ENCODE measurements at places on chromosomes 12 and 14.

DNA sequence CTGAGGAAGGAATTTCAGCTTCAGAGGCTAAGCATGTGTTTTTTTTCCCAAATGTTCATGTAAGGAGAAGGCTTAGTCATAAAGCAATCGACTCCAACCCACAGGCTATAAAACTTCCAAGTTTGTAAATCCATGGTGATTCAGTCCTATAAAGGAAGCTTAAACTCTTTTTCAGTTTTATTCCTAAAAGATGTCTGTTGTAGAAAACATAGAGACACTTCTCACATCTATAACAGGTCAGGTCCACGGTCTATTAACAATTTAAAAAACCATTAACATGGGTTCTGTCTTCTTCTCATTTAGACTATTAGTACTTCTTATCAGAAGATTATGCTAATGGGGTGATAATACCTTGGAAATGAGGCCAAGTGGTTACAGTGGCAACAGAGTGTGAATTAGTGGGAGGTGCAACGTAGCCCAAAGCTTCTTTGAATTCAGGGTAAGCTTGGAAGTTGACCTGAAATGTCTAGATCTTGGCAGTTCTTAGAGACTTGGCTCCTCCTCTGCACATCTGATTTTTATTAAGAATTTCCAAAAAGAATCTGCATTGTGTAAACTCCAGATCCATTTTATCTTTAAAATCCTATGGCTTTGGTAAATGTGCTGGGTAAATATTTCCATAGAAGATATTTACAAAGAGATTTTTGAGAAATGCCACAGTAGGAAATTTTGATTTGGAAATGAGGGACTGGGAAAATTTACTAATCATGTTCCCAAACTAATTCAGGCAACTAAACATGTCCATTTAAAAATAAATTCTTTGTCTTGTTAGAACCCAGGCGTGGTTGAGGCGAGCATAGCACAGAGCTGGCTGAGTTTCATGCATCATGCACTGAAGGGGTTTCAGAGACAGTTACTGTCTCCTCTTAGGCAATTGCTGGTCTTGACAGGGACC, 86.4 kb downstream of the EML1 start:
- no peak for DNase-seq

DNA sequence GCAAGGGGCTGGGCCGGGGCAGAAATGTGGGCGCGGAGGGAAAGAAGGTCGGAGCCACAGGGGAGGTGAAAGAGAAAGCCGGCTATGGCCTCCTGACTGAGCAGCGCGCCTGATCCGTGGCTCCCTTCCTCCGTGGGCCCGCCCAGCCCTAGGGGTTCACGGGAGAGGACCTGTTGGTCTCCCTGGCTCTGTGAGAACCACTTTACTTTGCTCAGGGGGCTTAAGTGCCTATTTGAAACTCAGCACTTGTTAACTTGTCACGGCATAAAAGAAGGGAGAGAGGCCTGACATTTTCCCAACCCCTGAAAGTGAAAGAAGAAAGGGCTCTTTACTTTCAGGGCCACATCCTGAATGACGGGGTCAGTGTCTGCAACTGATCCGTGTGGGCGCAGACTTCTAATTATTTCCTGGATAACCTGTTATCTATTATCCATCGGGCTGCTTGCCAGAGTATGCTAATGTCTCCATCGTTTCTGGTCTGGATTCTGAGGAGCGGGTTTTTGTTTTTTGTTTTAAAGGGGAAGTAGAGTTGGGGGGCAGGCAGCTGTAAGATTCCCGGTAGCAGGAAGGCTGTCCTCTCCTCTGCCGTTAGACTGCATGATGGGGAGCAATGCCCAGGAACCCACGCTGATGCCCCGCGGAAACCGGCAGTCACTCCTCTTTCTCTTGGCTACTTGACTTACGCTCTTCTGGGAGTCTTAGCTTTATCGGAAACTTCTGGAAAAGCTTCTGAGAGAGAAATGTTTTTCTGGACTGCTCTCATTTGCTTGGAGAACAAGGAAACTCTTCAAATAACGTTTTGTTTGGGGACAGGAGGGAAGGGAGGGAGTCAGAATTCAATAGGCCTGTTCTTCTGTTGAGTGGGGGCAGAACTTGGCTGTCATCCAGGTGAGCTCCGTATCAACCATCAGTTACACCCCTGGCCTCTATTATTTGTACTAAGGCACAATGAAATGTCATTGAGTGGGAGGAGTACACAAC, 127.7 kb upstream of the MAX start:
- DNase-seq, result no peak

GRCh38 chr12:3974883-3975282, 101.7 kb upstream of the PARP11 start:
- DNase-seq, result no peak

- peak; percentile 10 for DNase-seq
These were observed 54.2 kb downstream of the RPAP3 start for GRCh38 chr12:47651368-47652254.

DNA sequence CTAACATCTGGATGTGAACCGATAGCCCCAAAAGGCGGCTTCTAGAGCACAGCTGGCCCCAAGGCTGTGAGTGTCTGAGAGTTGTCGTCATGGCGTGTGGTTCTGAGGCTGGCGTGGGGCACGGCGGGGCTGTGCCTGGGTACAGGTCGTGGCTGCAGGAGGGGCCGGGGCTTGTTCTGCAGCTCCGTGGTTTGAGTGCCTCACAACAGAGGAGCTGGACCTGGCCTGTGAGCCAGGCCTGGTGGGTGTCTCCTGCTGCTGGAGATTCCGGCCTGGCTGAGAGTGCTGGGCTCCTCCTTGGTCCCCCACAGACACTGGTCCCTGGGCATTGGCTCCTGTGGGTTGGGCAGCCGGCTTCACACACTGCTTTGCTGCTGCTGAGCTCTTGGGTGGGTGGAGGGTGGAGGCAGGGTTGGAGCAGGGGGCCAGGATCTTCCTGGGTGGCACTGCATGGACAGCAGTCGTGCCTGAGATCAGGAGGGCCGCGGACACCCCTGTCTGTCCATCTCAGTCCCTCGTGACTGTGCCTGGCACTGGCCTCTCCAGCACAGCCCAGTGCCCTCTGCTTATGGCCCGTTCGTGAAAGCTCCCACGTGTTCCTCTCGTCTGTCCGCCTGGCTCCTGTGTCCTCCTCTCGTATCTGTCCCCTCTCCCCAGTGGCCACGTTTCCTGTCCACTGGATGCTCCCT, 31.8 kb upstream of the TEX22 start:
- no peak for DNase-seq

DNA sequence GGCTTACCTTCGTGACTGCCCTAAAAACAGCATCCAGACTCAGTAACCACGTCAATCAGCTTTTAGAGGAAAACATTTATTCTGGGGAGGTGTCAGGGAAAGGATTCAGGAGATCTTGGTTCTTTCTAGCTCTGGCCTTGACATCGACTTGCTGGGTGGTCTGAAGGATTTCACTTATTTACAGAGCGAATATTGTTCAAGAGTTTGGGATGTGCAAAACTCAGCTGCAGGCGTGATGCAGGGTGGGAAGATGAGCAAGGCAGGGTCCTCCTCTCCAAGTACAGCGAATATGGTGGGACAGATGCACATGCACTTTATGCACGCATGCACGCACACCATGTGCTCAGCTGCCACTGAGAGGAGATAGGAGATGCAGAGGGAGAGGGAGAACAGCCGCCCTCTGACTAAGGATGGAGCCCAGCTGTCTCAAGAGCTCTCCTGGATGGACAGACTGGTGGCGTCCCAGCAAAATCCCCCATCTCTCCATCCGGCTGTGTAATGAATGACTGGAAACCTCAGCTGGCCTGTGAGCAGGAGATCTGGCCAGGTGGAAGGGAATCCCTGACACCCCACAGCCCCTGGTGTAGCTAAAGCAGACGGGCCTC, 24.4 kb upstream of the BDKRB1 start:
- DNase-seq, result no peak

DNA sequence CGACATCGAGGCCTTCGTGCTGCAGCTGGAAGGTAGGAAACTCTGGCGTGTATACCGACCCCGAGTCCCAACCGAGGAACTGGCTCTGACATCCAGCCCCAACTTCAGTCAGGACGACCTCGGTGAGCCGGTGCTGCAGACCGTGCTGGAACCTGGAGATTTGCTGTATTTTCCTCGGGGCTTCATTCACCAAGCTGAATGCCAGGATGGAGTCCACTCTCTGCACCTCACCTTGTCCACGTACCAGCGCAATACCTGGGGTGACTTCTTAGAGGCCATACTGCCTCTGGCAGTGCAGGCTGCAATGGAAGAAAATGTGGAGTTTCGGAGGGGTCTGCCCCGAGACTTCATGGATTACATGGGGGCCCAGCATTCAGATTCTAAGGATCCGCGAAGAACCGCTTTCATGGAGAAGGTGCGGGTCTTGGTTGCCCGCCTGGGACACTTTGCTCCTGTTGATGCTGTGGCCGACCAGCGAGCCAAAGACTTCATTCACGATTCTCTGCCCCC, 1.4 kb downstream of the RIOX1 start:
- DNase-seq, result no peak

- DNase-seq, result no peak
These were observed 5.0 kb upstream of the CCND2 start for GRCh38 chr12:4268329-4269181.

- no peak for DNase-seq
These were observed 10.7 kb downstream of the IFT81 start for GRCh38 chr12:110134691-110135411.

- DNase-seq, result no peak
These were observed 32.7 kb downstream of the DYRK2 start for GRCh38 chr12:67681105-67681778.

GRCh38 chr12:754851-755562, 2.6 kb downstream of the WNK1 start:
- DNase-seq, result no peak

DNA sequence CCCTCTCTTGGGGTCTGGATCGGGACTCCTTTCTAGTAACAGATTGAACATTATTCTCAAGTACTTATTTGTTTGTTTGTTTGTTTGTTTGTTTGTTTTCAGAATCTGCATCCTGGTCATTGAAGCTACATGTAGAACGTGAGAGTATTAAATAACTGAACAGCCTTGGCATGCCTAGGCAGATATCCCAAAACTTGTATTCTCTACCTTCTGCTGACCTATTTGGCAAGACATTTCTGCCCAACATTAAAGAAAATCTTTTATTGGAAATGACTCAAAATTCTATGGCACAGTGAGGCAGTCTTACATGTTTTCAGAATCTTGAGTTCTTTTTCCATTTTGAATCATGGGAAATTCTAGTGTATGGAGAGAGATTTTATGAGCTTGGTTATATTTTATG, 165.1 kb upstream of the CNOT2 start:
- no peak for DNase-seq

DNA sequence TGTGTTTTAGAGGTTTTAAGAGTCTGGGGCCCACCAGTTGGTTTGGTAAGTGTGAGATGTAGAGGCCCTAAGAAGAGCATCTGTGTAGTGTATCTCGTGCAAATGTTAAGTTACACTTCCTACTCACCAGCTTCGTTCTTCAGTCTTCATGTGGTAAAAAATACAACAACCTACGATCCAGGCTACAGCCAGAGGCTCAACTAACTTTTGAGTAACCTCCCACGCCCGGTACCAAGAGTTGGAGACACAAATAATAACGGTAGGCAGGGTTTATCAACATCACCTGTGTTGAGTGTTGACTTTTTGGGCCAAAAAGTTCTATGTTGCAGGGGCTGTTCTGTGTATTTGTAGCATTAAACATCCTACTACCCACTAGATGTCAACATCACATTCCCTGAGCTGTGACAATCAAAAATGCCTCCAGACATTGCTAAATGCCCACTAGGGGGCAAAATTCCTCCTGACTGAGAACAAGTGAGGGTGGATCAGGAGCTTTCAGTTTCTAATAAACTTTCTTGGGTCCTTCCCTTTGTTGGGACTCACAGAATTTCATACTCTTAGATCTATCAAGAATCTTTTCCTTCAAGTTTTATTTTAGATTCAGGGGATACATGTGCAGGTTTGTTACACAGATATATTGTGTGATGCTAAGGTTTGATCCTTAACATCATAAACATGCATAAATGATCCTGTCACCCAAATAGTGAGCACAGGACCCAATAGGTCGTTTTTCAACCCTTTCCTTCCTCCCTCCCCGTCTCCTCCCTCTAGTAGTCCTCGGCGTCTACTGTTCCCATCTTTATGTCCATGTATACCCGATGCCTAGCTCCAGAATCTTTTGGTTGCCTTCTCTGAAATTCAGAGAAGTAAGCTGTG, 94.7 kb downstream of the SLC2A13 start:
- DNase-seq, result peak; percentile 24

DNA sequence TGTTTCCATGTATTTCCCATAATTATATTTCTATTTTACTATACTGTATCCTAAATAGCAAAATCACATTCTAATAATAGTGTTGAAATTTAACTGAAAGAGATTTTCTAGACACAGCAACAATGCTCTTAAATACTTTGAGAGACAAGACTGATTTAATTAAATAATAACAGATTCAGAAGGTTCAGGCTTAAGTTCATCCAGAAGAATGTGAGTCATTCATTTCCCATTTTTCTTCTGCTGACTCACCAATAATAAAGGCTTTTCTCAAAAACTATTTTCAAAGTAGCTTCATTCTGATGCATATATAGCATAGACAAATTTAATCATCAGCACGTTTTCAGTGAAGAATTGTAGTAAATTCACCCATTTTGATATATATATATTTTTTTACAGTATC, 481.4 kb downstream of the MDGA2 start:
- no peak for DNase-seq

- DNase-seq, result no peak
These were observed 157.2 kb downstream of the GARIN6 start for GRCh38 chr12:99804715-99805114.

- no peak for DNase-seq
These were observed 64.6 kb downstream of the KIF21A start for GRCh38 chr12:39378341-39378740.

DNA sequence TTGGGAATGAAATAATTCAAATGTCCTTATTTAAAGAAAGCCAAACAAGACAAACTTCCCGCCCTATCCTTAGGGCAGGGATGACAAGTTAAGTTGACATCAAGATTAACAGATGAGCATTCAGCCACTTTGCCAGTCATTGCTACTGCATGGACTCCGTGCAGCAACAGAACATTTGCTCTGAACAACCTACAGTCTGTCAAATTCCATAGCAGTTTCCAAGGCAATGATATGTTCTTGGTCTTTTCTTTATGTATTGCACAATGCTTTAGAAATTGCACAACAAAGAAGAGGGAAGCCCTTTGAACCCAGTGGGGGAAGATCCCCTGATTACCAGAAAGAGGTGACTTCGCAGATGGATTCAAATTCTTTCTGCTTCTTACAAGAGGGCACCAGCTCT, 269.8 kb downstream of the BCAT1 start:
- no peak for DNase-seq

- no peak for DNase-seq
These were observed 81.2 kb downstream of the BCL11B start for GRCh38 chr14:99190696-99191394.

Measured in stimulated activated CD4-positive, alpha-beta T cell treated with anti-CD3 and anti-CD28 coated beads, Interleukin-12 subunit alpha, Interleukin-12 subunit beta, amount 100 ng/mL, for 24 hours (primary cell).